A549 treated with CORT108297 at 1 μM for 4 hours (cell line): ENCODE measurements at places on chromosomes 5 and 9. TPM values are rescaled to one million over a fixed set of nuclear protein-coding genes. Genes with fewer than 3 reads are reported as not detected.

The IFNA10 gene
- not detected in 5 replicates for total RNA-seq

The C9orf153 gene
- 0.09 to 0.46 TPM (median 0.18 TPM) in 5 replicates for total RNA-seq

The ZNF474 gene
- 0.13 to 0.34 TPM (median 0.24 TPM) in 5 replicates for total RNA-seq

The ORM2 gene
- total RNA-seq = not detected in 5 replicates

The KIF4B gene
- 0.02 to 0.05 TPM (median 0.03 TPM) in 3 of 5 replicates, not detected in the others for total RNA-seq

The PBX3 gene
- 10.8 to 14.0 TPM (median 12.2 TPM) in 5 replicates for total RNA-seq

The MGAT1 gene
- 66.0 to 89.5 TPM (median 87.1 TPM) in 5 replicates for total RNA-seq

The JAKMIP2 gene
- not detected in 5 replicates for total RNA-seq

The CDX1 gene
- total RNA-seq = not detected in 5 replicates

The SUSD3 gene
- total RNA-seq = 0.23 to 0.70 TPM (median 0.66 TPM) in 5 replicates

The SLC6A18 gene
- not detected in 5 replicates for total RNA-seq

The DNAJC21 gene
- total RNA-seq = 24.5 to 34.6 TPM (median 26.9 TPM) in 5 replicates

The SHC3 gene
- 0.32 to 0.59 TPM (median 0.54 TPM) in 5 replicates for total RNA-seq

The TMC1 gene
- 0.02 to 0.13 TPM (median 0.07 TPM) in 4 of 5 replicates, not detected in the other for total RNA-seq

The SLC6A19 gene
- 0.01 to 0.03 TPM (median 0.01 TPM) in 3 of 5 replicates, not detected in the others for total RNA-seq

The OLFM1 gene
- 9.5 to 11.5 TPM (median 10.4 TPM) in 5 replicates for total RNA-seq

The SLC12A2 gene
- 10.5 to 13.4 TPM (median 12.4 TPM) in 5 replicates for total RNA-seq

The RFESD gene
- total RNA-seq = 2.1 to 3.1 TPM (median 2.4 TPM) in 5 replicates

The GZMA gene
- not detected in 5 replicates for total RNA-seq

The CCDC152 gene
- not detected in 5 replicates for total RNA-seq

The WDR38 gene
- total RNA-seq = 0.09 to 0.11 TPM (median 0.09 TPM) in 3 of 5 replicates, not detected in the others

The RGMB gene
- total RNA-seq = 5.9 to 9.0 TPM (median 7.7 TPM) in 5 replicates

The ANKRD20A1 gene
- total RNA-seq = 0.75 to 1.2 TPM (median 1.1 TPM) in 5 replicates

The CHSY3 gene
- total RNA-seq = 0.06 to 0.29 TPM (median 0.13 TPM) in 5 replicates

The BARX1 gene
- total RNA-seq = 8.0 to 13.1 TPM (median 11.4 TPM) in 5 replicates

The SPATA31C1 gene
- not detected in 5 replicates for total RNA-seq

The GABRA1 gene
- total RNA-seq = not detected in 5 replicates

The SHISAL2B gene
- total RNA-seq = 0.18 TPM in 1 of 5 replicates, not detected in the others

The FCHO2 gene
- 10.8 to 16.2 TPM (median 12.8 TPM) in 5 replicates for total RNA-seq

The SIT1 gene
- not detected in 5 replicates for total RNA-seq

The STPG3 gene
- total RNA-seq = 0.07 TPM in 1 of 5 replicates, not detected in the others

The SPINK13 gene
- 0.10 TPM in 1 of 5 replicates, not detected in the others for total RNA-seq

The PALM2AKAP2 gene
- 0.06 to 0.68 TPM (median 0.25 TPM) in 5 replicates for total RNA-seq

The EIF4E1B gene
- total RNA-seq = not detected in 5 replicates

The NUTM2G gene
- 0.03 TPM in 1 of 5 replicates, not detected in the others for total RNA-seq

The EQTN gene
- not detected in 5 replicates for total RNA-seq

The IL3 gene
- not detected in 5 replicates for total RNA-seq

The IL7R gene
- 0.31 to 0.46 TPM (median 0.41 TPM) in 5 replicates for total RNA-seq

The MAP1B gene
- total RNA-seq = 31.8 to 47.2 TPM (median 37.3 TPM) in 5 replicates

The DND1 gene
- total RNA-seq = 0.44 to 1.0 TPM (median 0.92 TPM) in 5 replicates

The SH2D3C gene
- 0.06 to 0.36 TPM (median 0.06 TPM) in 5 replicates for total RNA-seq

The HMCN2 gene
- 0.05 to 0.12 TPM (median 0.07 TPM) in 5 replicates for total RNA-seq

The IL17B gene
- 0.18 TPM in 1 of 5 replicates, not detected in the others for total RNA-seq
